ENCODE measurements at places on chromosomes 4 and X. TPM values are rescaled to one million over a fixed set of nuclear protein-coding genes. Genes with fewer than 3 reads are reported as not detected.

FGF2 gene
- 2.7 TPM for total RNA-seq

F8A2 gene
- not detected for total RNA-seq

ZNF280C gene
- total RNA-seq, result 4.1 TPM

TIMM8A gene
- total RNA-seq, result 11.7 TPM

PDZD11 gene
- total RNA-seq, result 26.2 TPM

GRCh38 chr4:13164783-13165331 is 319.3 kb downstream of the RAB28 start:
- no peaks in the 10 kb centered on the region for H3K27me3 ChIP-seq
- no peak overlapping the region for H3K4me3 ChIP-seq
- no peaks in the 10 kb centered on the region for H3K36me3 ChIP-seq
- DNase-seq, result no peak
- H3K27ac ChIP-seq, result no peak overlapping the region

DNA sequence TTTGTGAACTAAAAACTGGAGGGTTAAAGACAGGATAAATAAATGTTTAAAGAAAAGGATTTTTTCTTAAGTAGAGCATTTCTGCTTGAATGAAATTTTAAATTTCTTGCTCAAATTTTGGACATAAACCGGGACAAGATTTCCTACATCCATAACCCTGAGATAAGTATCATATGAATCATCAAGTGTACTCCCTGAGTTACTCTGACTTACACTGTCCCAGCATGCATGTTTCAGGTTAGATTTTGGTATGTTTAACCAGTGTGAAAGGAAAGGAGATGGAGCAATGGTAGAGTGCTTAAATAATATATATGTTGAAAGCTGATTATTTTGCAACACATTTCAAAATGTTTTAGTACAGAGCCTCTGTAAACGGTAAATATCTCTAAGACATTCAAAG is 175.2 kb downstream of the ADGRL3 start:
- no peaks in the 10 kb centered on the region for H3K36me3 ChIP-seq
- H3K4me1 ChIP-seq, result no peaks in the 10 kb centered on the region
- DNase-seq, result no peak

DNA sequence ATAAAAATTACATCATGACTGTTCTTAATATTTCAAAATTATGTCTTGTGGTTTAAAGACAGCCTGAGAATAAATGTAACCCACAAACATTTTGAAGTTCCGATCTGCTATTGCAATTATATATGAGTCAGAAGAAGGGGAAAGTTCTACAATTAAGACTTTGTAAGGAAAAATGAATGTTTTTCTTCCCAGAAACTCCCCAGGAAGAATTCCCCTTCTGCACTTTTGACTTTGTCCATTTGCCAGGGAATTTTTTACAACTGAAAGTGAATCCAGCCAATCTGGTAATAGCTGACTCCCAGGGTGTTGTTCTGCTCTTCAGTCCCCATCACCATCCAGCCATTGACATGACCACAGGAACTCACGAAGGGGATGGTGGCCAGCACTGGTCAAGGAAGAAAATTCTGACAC is 61.6 kb upstream of the NOCT start:
- H3K27me3 ChIP-seq, result no peaks in the 10 kb centered on the region
- H3K4me1 ChIP-seq, result no peaks in the 10 kb centered on the region
- DNase-seq, result no peak
- peak overlapping the region; percentile 38 for H3K27ac ChIP-seq
- no peaks in the 10 kb centered on the region for H3K36me3 ChIP-seq
- H3K4me3 ChIP-seq, result no peak overlapping the region

DNA sequence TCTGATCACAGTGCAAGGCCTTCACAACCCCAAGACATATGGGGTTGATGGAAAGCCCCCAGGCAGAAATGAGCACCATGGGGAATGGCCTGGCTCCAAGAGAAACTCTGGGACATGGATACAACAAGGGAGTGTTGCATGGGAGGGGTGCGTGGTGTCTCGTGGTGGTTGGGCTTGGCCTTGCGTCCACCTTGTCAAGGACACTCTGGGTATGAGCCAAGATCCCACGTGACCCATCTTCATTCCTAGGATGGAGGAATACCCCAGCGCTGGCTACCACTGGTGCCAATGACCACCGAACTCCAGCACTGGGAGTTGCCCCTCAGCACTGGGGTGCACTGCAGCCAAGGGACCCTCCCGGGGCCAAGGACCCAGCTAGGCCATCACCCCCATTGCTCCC is 267.5 kb upstream of the AGTR2 start:
- no peak for DNase-seq
- no peaks in the 10 kb centered on the region for H3K36me3 ChIP-seq
- H3K4me3 ChIP-seq, result no peak overlapping the region
- H3K27me3 ChIP-seq, result peaks cover 7% of the 10 kb centered on the region
- no peaks in the 10 kb centered on the region for H3K4me1 ChIP-seq

DNA sequence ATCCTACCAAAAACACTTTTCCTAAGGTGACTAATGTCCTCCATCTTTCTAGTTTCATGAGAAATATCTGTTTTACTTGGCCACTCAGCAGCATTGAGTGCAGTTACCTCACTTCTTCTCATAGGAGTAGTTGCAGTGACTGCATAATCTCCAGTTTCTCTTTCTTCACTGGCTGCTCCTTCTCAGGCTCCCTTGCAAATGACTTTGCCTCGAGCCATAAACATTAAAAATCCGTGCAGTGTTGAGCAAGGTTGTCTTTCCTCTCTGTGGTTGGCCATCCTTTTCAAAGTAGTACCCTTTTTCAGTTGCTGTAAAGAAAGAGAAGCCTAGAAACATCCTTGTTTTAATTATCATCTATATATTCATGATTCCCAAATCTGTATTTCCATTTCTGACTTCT is 10.2 kb upstream of the PRKG2 start:
- DNase-seq, result no peak
- H3K27me3 ChIP-seq, result no peaks in the 10 kb centered on the region
- H3K4me3 ChIP-seq, result no peak overlapping the region
- H3K4me1 ChIP-seq, result no peaks in the 10 kb centered on the region
- no peaks in the 10 kb centered on the region for H3K36me3 ChIP-seq

DNA sequence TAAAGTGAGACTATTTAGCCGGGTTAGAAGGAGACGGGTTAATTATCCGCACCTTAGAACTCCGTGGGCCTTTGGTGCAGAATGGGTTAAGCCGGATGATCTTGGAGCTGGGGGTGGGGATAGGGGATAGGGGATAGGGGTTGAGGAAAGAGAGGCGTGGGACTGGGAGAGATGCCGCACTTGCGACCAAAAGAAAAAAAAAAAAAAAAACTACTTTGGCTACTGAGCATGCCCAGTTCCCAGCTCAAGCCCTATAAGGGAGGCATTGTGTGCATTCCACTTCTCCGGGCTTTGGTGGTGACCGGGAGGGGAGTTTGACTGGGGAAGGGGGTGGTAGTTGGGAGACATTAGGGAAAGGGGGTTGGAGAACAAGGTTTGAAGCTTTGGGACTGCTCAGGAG is at the start of gene SLITRK4:
TSS of gene SLITRK4 (minus strand) at position 187 of the 400 bp plus-strand sequence. CDS start 4,993 bp downstream, outside the sequence.
- peak within 1 kb of the TSS; percentile 64 for H3K4me3 ChIP-seq
- H3K27ac ChIP-seq, result no peak within 1 kb of the TSS
- H3K36me3 ChIP-seq, result no peaks in the 10 kb centered on the region
- peaks cover 19% of the 10 kb centered on the region for H3K27me3 ChIP-seq
- H3K4me1 ChIP-seq, result no peaks in the 10 kb centered on the region

- H3K4me3 ChIP-seq, result no peak overlapping the region
- no peak for DNase-seq
- H3K27ac ChIP-seq, result no peak overlapping the region
- no peaks in the 10 kb centered on the region for H3K4me1 ChIP-seq
- H3K27me3 ChIP-seq, result no peaks in the 10 kb centered on the region
Measured at GRCh38 chr4:161167539-161167938, 996.3 kb downstream of the FSTL5 start.

DNA sequence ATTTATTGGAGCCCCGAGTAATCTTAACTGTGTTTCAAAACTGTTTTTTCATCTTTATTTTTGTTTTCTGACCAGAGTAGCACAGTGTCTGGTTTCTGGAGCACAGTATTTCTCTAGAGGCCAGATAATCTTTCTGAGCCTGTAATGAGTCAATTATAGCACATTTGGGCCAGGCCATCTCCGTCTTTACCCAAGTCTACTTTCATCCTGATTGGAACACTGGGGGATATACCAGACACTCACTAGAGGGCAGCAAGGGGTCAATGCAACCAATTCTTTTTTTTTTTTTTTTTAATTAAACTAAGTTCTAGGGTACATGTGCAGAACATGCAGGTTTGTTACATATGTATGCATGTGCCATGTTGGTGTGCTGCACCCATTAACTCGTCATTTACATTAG is 282.0 kb downstream of the ARHGAP24 start:
- no peaks in the 10 kb centered on the region for H3K36me3 ChIP-seq
- H3K27ac ChIP-seq, result no peak overlapping the region
- no peak overlapping the region for H3K4me3 ChIP-seq
- H3K27me3 ChIP-seq, result no peaks in the 10 kb centered on the region
- no peaks in the 10 kb centered on the region for H3K4me1 ChIP-seq

DNA sequence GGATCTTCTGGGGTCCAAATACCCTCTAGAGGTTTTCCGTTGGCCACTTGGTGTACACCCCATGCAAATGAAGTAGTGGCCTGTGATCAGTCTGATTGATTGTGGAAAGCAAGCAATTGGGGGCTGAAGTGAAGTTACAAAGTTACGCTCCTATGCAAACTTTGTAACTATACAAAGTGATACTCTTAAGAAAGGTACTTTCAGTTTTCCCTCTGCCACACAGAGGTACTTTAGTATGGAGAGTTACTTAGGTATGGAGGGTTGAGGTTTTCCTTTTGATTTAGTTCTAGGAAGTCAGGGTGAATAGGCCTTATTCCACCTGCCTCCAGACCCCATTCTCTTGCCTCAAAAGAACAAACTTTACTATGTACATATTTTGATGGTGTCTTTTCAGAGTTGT is 28.7 kb downstream of the STAG2 start:
- no peak overlapping the region for H3K4me3 ChIP-seq
- no peaks in the 10 kb centered on the region for H3K36me3 ChIP-seq
- DNase-seq, result no peak
- no peaks in the 10 kb centered on the region for H3K27me3 ChIP-seq
- H3K4me1 ChIP-seq, result peaks cover 24% of the 10 kb centered on the region
- no peak overlapping the region for H3K27ac ChIP-seq
